ENCODE measurements at places on chromosomes 7 and 10. TPM values are rescaled to one million over a fixed set of nuclear protein-coding genes. Genes with fewer than 3 reads are reported as not detected.

CHST3 gene
- total RNA-seq, result 59.0 TPM

IL2RA gene
- total RNA-seq, result not detected

TMEM26 gene
- not detected for total RNA-seq

SPDYE5 gene
- total RNA-seq, result not detected

ZNF804B gene
- not detected for total RNA-seq

ADAMTS14 gene
- total RNA-seq, result 0.31 TPM

LRRD1 gene
- not detected for total RNA-seq

RAB19 gene
- not detected for total RNA-seq

Measured in A172 (cell line).